Esophagus muscularis mucosa (tissue), 4 donors: ENCODE measurements at places on chromosomes 12 and 14.

- DNase-seq = no peak
Measured at GRCh38 chr12:1932264-1932777, 13.9 kb upstream of the CACNA2D4 start.

- no peak for DNase-seq
Measured at GRCh38 chr12:67034110-67034879, 234.9 kb upstream of the CAND1 start.

- DNase-seq = no peak
Measured at GRCh38 chr12:102314821-102315220, 117.2 kb upstream of the PMCH start.

DNA sequence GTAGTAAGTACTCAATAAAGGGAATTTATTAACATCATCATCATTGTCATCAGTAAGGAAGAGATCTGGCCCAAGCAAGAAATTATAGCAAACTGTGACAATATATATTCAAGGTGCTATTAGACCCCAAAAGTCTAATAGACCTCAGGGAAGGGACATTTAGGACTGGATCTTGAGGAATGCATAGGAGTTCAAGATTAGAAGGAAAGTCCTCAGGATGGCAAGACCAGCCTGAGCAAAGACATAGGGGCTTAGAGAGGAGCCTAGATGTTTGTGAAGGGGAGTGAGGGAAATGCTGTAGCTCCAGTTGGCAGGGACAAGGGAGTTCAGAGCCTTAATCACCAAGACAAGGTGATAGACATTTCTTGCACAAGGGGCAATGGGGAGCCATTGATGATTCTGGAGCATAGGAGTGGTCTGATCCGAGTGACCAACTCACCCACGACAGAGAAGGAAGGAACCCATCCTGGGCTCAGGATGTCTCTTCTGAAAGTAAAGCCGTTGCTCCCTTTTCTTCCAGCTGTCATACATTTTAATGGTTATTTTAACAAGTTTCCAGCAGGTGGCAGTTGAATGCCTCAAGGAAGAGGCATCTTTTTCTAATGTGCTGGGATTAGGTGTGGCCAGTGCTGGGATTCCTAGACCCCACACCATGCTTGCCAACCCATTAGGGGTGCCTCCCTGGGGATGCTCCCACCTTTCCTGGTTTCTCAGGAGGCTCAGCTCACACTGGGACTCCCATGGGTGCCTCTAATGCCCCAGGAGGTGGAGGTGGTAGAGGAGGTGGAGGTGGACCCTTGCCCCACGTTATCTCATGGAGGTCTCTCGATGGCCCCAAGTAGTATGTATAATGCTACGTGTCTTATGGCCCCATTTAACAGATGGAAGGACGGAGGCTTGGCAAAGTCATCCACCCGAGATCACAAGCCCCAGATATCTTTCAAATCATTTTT is 37.8 kb downstream of the PHETA1 start:
- no peak for DNase-seq

- DNase-seq = no peak
Measured at GRCh38 chr12:108606492-108606891, 8.6 kb upstream of the TMEM119 start.

GRCh38 chr12:51320695-51321320 is 3.2 kb downstream of the BIN2 start:
- no peak for DNase-seq

- DNase-seq = no peak
Measured at GRCh38 chr14:65703521-65703920, 291.0 kb downstream of the FUT8 start.

GRCh38 chr14:38752750-38753149 is 350.3 kb downstream of the SEC23A start:
- DNase-seq = no peak

GRCh38 chr12:127149226-127149964 is 1117.6 kb upstream of the TMEM132C start:
- peak; percentile 19 for DNase-seq

- no peak for DNase-seq
Measured at GRCh38 chr12:26246483-26247164, 51.3 kb downstream of the SSPN start.

DNA sequence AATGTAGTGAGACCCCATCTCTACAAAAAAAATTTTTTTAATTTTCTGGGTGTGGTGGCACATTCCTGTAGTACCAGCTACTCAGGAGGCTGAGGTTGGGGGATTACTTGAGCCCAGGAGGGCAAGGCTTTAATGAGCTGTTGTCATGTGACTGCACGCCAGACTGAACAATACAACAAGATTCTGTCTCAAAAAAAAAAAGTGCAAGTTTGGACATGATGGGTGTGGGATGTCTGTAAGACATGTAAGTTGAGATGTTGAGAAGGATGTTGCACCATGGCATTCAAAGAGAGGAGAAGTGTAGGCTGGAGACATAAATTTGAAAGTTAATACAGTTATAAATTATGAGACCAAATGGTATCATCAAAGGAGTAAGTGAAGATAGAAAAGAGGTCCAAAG is 23.5 kb downstream of the YEATS4 start:
- DNase-seq = no peak

- no peak for DNase-seq
Measured at GRCh38 chr14:79204591-79204990, 1006.7 kb downstream of the DIO2 start.

DNA sequence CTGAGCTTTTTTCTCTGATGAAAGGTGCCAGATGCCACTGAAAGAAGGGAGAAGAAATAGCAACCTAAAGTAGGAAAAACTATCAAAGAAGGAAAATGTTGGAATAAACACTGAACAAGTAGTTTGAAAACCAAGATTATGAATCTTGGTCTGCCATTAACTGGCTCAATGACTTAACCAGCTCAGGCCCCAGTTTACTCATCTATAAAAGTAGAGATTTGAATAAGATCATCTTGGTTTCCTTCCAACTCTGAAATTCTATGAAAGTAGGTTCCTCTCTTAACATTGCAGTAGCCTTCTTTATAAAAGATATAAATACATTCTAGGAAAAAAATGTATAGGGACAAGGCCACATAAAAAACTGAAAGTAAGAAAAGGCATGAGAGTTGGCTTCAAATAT is 16.1 kb upstream of the CCND2 start:
- peak; percentile 7 for DNase-seq

- no peak for DNase-seq
Measured at GRCh38 chr12:72839696-72840095, 567.5 kb downstream of the TRHDE start.

DNA sequence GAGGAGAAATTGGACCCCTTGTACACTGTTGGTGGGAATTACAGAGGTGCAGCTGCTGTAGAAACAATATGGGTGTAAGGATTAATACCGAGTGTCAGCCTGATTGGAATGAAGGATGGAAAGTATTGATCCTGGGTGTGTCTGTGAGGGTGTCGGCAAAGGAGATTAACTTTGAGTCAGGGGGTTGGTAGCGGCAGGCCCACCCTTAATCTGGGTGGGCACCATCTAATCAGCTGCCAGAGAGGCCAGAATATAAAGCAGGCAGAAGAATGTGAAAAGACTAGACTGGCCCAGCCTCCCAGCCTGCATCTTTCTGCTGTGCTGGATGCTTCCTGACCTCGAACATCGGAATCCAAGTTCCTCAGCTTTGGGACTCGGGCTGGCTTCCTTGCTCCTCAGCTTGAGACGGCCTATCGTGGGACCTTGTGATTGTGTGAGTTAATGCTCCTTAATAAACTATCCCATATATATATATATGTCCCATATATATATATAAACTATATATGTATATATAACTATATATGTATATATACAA is 38.4 kb upstream of the PPP2R5C start:
- DNase-seq = no peak

DNA sequence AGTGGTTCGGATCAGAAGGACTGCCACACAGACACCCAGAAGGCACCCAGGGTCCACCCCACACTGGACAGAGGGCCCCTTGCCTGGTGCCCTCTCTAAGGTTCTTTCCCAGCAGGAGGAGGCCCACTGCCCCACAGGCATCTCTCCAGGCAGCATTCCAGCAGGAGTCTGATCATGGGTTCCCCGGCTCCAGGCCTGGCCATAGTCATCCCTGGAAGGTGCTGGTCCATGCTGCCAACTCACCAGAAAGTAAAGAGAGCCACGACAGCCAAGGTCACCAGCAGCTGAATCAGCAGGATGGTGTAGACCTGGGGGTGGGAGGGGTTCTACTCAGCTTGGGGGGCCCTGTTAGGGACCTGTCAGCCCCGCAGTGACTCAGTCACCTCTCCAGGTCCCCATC is 6.4 kb downstream of the FAIM2 start:
- no peak for DNase-seq

DNA sequence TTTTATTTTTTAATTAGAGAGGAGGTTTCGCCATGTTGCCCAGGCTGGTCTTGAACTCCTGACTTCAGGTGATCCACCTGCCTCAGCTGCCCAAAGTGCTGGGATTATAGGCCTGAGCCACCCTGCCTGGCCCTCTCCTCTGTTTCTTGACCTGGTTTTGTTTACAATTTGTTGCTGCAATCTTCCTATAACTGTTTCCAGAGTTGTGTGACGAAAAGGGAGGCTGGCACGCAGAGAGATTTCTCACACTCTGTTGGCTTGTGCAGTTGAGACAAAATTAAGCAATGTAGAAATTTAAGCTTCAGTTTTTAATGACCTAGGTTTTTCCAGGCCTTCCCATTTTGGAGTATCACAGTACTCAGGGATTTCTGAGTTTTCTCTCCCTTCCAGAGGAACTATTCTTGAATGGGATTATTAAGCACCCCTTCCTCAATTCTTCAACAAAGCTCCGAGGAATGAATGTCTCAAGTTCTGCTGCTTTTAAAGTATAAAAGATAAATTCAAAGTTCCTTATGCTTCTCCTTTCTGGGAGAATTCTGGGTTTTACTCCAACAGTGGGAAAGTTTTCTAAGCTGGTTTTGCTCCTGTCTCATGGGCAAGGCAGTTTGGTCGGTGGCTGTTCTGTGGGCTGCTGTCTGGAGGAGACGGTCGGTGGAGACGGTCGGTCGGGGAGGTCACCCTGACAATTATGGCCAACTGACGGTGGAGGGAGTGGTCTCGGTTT is 20.4 kb upstream of the FOS start:
- DNase-seq = no peak

DNA sequence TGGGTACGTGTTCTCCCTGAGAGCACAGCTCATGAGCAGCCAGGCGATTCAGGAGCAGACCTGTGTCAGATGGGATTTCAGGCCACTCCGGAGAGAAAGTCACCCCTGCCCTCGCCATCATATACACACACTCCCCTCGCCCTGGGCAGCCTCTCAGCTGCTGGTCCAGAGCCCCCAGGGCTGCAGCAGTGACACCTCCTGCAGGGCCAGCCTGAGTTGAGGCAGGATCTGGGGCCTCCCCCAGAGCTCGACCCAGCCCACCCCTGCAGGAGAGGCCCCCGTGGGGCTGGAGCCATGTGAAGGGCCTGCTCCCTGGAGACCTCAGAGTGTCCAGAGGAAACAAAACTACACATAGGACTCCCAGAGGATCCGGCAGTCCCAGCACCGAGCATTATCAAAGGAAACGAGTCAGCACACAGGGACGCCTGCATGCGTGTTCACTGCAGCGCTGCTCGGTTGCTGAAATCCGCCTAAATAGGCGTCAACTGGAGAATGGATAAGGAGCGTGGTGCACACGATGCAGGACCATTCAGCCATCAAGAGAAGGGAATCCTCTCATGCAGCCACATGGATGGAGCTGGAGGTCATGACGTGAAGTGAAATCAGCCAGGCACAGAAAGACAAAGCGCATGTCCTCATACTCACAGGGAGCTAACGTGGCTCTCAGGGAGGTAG is 104.0 kb downstream of the TNFAIP2 start:
- no peak for DNase-seq

GRCh38 chr12:27164330-27165040 is 79.6 kb upstream of the STK38L start:
- no peak for DNase-seq

DNA sequence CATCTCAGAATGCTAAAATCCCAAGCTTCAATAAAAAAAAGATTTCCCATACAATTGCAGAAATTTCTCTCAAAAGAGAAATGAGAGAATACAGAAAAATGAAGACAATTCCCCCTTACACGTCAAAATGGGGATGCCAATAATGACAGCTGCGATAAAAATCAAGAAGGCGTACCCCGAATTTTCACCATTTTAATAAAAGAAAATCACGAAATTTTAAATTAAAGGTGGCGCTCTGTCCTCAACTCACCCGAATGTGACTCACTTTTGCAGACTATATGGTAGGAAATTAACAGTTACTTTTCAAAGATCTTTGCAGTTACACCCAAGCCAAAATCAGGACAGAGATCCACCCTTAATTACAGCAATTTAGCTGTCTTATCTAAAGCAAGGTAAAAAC is 2.1 kb downstream of the ATP2B1 start:
- DNase-seq = no peak

- no peak for DNase-seq
Measured at GRCh38 chr12:68612202-68612601, 1.5 kb downstream of the RAP1B start.

- peak; percentile 80 for DNase-seq
Measured at GRCh38 chr14:106039400-106039799, 513.0 kb downstream of the TMEM121 start.

DNA sequence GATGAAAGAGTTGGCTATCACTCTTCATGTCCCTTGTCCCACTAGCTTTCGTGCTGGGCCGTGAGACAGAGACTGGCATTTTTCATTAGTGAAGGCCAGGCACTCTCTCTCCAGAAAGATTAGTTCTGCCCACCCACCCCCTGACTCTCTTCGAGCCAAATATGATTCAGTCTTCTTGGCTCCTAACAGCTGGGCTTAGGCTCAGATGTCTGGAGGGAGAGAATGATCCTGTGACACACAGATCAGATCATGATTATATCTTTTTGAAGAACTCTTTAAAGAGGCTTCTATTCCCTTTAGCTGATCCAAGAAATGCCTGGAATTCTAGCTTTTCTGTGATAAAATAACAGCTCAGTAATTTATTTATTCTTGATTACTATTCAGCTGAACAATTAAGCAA is 5.2 kb upstream of the GNG2 start:
- no peak for DNase-seq

- peak; percentile 74 for DNase-seq
Measured at GRCh38 chr12:7203109-7203508, 13.6 kb downstream of the PEX5 start.
